NCI-H1930 (cell line): ENCODE measurements at places on chromosomes 2 and 18.

DNA sequence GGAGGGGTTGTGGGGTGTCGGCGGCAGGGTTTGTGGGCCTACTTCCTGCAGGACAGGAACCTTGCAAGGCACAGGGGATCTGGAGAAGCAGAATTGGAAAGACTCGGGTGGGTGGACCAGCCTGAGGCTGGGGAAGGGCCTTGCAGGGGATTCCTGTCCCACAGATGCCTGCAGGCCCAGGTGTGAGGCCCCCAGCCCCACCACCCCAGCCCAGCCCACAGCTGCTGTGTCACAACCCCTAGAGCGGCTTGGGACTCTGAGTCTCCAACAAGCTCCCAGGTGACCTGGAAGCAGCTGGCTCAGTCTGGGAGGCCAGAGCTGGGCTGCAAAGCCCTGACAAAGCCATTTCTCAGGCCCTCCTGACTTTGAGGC lies 93.1 kb downstream of the ZFP36L2 start:
- DNase-seq: no peak

GRCh38 chr2:222393733-222394267 lies 30.5 kb upstream of the SGPP2 start:
- DNase-seq: no peak

DNA sequence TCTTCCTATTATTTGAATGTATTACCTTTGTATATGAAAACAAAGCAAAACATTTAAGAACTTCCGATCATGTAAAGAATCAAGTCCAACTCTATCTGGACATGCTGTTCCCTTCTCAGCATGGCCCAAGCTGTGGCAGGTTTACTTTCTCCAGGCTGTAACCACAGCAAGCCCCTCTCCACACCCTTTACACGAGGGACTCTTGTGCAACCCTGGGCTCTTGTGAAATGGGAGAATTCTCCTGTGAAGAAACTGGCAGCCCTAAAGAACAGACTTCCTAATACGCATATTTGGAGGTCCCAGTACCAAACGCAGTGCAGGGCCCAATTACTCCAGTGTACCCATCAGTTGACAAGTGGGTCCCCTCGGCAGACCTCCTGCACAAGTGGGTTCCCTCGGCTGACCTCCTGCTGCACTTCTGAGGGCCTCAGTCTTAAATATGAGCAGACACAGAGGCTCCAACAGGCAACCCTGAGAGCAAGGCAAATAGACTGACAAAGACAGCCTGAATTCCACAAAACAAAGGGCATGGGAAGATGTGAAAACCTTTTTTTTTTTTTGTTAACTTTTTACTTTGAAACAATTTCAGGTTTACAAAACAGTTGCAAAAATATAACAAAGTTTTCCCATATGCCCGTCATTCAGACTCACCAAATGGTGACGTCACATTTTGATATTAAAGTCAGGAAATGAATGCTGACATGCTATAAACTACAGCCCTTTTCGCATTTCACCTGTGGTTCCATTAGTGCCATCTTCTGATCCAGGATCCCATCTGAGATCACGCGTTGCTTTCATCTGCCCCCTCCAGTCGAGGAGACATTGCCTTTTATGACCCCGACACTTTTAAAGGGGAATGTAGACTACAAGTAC lies 78.2 kb downstream of the FBXO15 start:
- DNase-seq: no peak

- no peak for DNase-seq
Observed at GRCh38 chr2:43212931-43213330, 13.5 kb downstream of the ZFP36L2 start.

DNA sequence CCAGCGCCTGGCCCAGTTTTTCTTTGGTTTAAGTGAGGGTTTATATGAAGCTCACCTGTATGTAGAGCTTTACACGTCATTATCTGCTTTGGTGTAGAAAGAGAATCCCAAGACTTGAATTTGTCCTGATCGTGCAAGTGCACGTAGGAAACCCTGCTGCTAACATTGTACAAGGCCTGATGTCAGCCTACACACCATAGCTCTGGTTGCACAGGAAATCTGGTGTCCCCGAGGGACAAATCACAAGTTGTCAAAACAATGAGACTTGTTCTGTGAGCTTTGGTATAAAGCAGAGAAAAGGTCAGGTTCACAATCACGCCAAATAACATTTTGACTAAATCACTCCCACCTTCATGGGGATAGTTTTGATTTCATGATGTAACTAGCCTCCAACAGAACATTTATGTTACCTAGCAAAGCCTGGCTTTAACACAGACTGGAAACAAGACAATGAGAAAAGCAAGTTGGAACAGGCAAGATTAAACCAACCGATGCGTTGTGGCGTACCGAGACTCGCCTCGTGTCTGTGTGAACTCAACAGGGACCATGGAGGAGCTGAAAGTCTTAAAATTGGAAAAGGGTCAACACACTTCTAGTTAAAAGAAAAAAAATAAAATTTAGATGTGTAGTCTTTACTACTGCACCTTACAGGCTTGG lies 41.4 kb downstream of the ZAP70 start:
- no peak for DNase-seq

- no peak for DNase-seq
Observed at GRCh38 chr18:11809895-11810294, 41.3 kb upstream of the CHMP1B start.

DNA sequence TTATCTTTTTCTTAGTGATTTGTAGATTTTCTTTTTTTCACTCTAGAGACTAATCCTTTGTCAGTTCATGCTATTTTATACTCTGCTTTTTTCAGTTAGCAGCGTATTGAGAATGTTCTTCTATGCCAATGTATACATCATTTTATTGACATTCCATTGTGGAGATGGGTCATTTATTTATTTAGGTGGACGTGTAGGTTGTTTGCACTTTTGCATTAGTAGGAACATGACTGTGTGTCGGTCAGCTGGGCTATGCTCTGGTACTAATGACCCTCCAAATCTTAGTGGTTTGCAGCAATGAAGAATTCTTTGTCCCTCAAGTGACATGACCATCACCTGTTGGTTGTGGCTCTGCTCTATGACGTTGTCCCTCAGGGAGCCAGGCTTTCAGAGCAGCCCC lies 33.6 kb downstream of the HPCAL1 start:
- DNase-seq: no peak

GRCh38 chr2:119179991-119180390 lies 21.4 kb upstream of the C1QL2 start:
- DNase-seq: no peak

- DNase-seq: no peak
Observed at GRCh38 chr2:120914839-120915521, 179.3 kb downstream of the GLI2 start.

DNA sequence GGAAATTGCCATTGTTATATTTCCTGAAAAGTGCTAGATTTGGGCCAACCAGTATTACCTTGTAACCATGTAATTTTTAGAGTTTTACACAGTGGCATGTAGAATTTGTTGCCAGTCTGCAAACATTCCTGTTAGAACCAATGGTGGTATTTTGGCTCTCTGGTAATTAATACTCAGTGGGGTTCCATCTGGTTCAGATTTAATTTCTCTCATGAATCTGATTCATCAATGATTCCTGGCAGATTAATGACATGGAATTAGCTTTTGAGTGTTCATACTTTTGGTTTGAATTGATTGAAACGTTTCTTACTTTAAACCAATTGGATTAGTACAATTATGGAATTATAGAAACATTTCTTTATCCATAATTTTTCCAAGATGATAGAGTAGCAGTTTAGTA lies 93.2 kb downstream of the MC4R start:
- DNase-seq: no peak

DNA sequence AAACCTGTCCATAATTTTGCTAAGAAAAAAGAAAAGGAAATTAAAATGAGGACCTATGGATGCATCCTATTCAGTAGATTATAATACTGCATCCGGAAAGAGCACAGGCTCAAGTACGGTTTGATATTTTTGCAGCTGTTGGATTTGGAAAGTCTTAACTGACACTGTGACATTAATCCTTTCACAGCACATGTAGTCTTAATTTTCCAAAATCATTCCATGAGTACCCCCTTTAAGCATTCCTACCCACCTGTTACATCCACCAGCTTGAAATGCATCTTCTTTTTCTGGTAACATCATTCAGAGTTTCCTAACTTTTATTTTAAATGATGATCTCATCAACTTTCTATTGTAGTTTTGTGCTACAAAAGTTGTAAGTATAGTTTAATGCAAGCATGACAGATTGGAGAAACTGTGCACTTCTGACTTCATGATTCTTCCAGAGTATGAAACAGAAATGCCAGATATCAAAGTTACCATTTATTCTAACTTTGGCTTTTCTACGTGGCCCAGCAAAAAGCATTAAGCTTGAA lies 113.5 kb downstream of the ESCO1 start:
- no peak for DNase-seq

DNA sequence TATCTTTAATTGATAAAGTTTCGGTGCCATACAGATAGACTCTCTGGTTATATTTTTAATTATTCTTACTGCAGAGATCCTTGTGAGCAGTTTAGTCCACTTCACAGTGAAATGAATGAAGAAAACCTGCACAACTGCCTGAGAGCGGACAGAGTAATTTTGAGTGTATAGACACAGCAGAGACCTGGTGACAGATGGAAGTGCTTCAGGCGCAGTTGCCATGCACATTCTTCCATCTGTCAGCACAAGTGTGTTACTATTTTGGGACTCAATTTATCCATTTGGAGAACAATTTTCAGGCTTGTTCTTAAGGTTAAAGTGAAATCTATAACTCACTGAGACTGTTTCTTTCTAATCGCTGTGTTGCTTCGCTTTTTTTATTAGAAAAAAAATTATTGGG lies 147.8 kb upstream of the SPHKAP start:
- DNase-seq: no peak

GRCh38 chr2:113221846-113222245 lies 48.1 kb downstream of the PSD4 start:
- DNase-seq: no peak

- no peak for DNase-seq
Observed at GRCh38 chr2:166750624-166751023, 137.7 kb upstream of the XIRP2 start.

- no peak for DNase-seq
Observed at GRCh38 chr2:221747289-221747972, 175.3 kb upstream of the EPHA4 start.

DNA sequence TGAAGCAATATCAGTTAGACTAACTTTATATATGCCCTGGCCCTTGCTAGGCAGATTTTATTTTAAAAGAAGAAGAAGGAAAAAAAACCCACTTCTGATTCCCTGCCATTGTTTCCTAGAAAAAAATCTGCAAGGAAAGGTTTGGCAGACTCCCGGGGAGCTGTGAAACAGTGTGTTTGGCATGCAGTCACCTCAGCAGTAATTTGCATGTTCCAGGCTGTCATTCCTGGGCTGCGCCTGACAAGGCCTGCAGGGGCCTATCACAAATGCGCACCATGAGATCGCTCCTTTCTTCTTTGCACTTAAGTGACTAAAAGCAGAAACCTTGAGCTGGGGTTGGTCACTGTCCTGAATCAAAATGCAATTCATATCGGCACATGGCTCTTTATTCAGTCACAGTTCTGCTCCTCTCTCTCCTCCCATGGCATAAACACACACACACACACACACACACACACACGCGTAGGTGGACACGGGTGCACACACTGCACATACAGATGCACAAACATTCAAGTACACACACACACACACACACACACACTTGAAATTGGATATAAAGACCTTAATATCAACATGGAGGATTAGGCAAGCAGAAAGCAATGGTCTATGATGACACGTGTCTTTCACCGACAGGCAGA lies 172.8 kb downstream of the MYT1L start:
- no peak for DNase-seq

GRCh38 chr2:60548845-60549237 lies 4.6 kb downstream of the BCL11A start:
- no peak for DNase-seq

- no peak for DNase-seq
Observed at GRCh38 chr18:57981308-57982028, 62.6 kb upstream of the NEDD4L start.

- DNase-seq: no peak
Observed at GRCh38 chr2:112621790-112622527, 23.8 kb upstream of the SLC20A1 start.

DNA sequence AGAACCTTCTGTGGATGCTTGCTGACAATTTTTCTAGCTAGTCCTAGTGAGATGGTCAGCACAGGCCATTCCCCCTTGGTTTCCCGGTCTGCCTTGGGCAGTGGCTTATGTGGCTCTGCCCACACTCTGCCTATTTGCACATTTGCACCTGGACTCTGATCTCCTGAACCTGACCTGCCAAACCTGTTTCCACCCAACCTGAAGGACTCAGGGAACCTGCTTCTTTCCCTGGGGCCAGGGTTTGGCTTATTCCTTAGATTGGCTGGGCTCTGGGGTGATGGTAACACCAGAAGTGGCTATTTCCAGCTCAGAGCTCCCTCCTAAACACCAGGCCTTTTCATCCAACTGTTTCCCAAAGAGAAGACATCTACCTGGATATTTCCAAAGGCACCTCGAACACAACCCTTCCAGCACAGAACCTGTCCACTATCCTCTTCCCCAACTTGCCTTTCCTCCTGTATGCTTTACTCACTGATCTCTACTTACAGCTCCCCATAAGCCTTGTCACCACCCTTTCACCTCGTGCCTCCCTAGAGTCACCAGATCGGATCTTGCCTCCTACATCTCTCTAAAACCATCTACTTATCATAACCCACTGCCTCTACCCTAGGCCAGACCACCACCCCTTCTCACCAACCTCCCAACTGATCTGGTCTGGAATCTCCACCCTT lies 5.8 kb upstream of the MTA3 start:
- no peak for DNase-seq

- DNase-seq: no peak
Observed at GRCh38 chr2:183029219-183029618, 9.0 kb downstream of the NCKAP1 start.

- no peak for DNase-seq
Observed at GRCh38 chr2:72148003-72148836, 558 bp upstream of the CYP26B1 start.

DNA sequence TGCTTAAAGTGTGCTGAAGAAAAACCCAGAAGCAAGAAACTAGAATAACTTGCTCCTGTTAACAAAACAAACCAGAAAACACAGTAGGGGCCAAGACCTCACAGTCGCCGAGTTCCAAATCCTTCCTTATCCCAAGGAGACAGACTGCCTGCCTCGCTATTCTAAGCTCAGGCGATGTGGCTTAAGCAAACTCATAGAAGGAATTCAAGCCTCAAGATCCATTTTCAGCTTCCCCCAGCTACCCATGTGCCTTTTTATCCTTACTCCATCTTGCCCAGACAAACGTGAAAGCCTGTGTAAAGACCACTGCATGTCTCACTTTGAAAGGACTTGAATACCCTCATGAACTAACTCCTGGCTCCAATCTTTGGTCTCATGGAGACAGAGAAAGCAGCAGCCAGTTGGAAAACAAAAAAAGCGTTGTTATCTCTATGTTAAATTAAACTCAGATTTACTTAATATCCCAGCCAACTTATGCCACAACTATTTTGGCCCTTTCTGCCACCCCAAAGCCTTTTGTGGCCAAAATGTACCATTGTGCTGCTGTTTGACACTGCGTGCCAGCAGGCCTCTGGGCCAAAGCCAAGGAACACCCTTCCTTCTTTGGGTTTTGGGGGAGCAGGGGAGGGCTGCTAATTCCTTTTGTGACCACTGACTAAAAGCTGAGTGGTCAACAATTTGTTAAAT lies 123.2 kb upstream of the FZD5 start:
- DNase-seq: no peak

DNA sequence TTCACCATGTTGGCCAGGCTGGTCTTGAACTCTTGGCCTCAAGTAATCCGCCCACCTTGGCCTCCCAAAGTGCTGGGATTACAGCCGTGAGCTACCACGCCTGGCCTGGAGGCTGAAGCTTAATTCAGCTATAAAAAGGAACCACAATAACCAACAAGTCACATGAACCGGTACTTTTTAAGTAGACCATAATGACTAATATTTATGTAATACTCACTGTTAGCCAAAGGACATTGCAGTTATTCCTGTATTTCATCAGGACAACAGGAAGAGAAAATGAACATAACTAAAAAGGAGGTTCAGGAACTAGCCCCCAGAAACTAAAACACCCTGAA lies 49.0 kb upstream of the TMEM87B start:
- no peak for DNase-seq
